Cardiac muscle cell (in vitro differentiated cells and primary cell): ENCODE measurements at places on chromosomes 7 and 10. TPM values are rescaled to one million over a fixed set of nuclear protein-coding genes. Genes with fewer than 3 reads are reported as not detected.
A peak's percentile ranks its signal among the peaks of the same experiment; 100 is the strongest.

DNA sequence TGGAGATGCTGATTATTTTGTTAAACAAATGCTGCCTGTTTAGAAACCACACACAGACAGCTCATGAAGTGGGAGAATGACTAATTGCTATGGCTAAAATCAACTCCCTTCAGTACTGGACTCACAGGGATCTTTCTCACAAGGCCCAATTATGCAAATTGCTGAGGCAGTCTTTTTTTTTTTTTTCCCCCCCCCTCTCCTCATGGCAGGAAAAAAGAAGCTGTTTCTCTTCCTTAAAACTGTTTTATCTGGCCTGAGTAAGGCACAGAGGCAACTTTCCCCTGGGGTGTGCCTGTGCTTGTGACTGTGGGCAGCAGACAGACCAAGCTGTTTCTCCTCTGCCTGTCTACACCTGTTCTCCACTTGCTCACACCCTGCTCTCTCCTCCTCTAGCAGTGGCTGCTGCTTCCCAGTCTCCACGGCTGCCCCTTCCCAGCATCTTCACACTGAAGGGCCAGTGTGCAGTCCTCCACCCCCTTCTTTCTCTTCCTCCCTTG is 65.4 kb upstream of the STEAP1B start:
- peak; percentile 23 for DNase-seq

- no peak for DNase-seq
Measured at GRCh38 chr10:14016011-14016536, 314.6 kb downstream of the FRMD4A start.

Gene FLNC
- total RNA-seq, result 500 and 516 TPM in 2 replicates

Gene OPN4
- total RNA-seq, result 0.18 TPM in 1 of 2 replicates, not detected in the other
